ENCODE measurements at places on chromosomes 2 and 18. TPM values are rescaled to one million over a fixed set of nuclear protein-coding genes. Genes with fewer than 3 reads are reported as not detected.
A peak's percentile ranks its signal among the peaks of the same experiment; 100 is the strongest.

GRCh38 chr18:22424565-22424963 lies 6.8 kb upstream of the CTAGE1 start:
- no peaks in the 10 kb centered on the region for H3K27me3 ChIP-seq
- no peaks in the 10 kb centered on the region for H3K36me3 ChIP-seq
- no peak overlapping the region for H3K4me3 ChIP-seq
- no peak for DNase-seq
- no peak overlapping the region for H3K27ac ChIP-seq
- peaks cover 11% of the 10 kb centered on the region for H3K4me1 ChIP-seq

DNA sequence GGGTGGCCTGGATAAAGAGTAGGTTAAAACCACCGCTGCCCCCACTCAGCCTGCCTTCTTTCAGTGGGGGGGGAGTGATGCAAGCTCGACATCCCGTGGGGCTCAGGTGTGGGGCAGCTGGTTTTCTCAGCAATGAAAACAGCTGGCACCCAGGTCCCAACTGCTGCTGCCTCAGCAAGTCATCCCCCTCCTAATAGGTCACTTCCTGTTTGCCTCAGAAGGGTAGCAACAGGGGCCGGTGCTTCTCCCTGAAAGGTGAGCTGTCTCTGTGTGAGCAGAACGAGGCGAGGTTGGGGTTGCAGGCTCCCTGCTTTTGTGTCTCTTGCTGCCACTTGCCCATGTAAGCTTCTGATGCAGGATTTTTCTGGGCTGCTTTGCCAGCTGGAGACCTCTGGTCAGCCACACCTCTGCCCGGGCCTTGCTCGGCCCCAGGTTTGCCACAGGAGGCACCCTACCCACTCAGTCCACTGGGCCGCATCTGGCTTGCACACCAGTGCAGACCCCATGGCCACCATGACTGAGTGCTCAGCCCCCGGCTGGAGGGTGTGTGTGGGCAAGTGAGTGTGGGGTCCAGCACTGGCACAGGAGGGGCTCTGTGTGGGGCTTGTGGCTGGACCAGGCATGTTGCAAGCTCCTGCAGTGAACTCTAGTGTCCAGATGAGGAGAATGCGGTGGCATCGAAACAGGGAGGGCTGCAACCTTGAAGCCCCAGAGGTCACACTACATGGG lies 11.5 kb upstream of the ASB1 start:
- no peaks in the 10 kb centered on the region for H3K36me3 ChIP-seq
- no peak overlapping the region for H3K27ac ChIP-seq
- no peak overlapping the region for H3K4me3 ChIP-seq
- DNase-seq = no peak
- H3K27me3 ChIP-seq = no peaks in the 10 kb centered on the region

DNA sequence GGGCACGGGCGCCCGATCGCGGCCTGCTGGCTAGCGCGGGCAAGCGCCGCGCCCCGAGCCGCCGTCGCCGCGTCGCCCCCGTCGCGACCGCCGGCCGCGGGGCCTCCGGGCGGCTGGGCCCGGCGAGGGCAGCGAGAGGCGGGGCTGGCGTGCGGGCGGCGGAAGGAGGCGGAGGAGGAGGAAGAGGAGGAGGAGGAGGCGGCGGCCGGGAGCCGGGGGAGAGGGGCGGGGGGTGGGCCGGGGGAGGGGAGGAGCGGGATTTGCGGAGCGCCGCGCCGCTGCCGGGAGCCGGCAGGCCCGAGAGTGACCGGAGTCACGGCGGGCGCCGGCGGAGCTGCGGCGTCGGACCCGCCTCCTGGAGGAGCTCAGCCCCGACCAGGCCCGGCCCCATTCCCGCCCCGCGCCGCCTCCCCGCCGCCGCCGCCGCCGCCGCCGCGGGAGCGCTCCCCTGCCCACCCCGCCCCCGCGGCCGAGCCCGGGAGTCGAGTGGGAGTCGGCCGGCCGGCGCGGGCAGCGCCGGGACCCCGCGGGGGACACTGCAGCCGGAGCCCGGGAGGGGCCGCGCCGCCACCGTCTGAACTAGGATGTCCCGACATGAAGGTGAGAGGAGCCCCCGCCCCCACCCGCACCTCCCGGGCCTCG lies at the start of gene KCMF1:
Gene KCMF1, plus strand, starts transcription at position 294 of the 642 bp plus-strand sequence. Its CDS starts 291 bp downstream, at position 585.
- no peaks in the 10 kb centered on the region for H3K27me3 ChIP-seq
- peaks cover 27% of the 10 kb centered on the region for H3K4me1 ChIP-seq
- H3K36me3 ChIP-seq = peaks cover 2% of the 10 kb centered on the region
- DNase-seq = peak; percentile 85

DNA sequence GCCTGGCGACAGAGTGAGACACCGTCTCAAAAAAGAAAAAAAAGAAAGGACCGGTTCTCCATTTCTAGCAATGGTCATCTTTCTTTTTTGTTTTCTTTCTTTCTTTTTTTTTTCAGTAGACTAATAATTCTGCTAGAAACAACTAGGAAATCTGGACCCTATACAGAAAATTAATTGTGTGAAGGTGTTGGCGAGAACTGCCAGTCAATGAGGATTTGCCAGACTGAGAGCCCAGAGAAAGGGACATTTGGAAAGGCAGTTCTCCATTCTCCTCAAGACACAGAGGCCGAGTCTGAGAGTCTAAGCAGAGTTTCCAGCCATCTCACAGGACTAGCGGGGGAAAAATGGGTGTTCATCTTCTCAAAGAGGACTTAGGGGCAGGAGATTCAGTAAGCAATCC lies 123.6 kb upstream of the GPC1 start:
- no peaks in the 10 kb centered on the region for H3K27me3 ChIP-seq
- H3K27ac ChIP-seq = no peak overlapping the region
- H3K4me1 ChIP-seq = no peaks in the 10 kb centered on the region
- no peaks in the 10 kb centered on the region for H3K36me3 ChIP-seq
- no peak for DNase-seq

GRCh38 chr18:48410095-48410920 lies 1.1 kb upstream of the ZBTB7C start:
- DNase-seq = peak; percentile 85
- H3K27ac ChIP-seq = no peak overlapping the region
- no peaks in the 10 kb centered on the region for H3K36me3 ChIP-seq
- peak overlapping the region; percentile 47 for H3K4me3 ChIP-seq
- 0 out of 2 replicates have a peak, but pooled peaks cover 2% of the 10 kb centered on the region for H3K27me3 ChIP-seq
- no peaks in the 10 kb centered on the region for H3K4me1 ChIP-seq

DNA sequence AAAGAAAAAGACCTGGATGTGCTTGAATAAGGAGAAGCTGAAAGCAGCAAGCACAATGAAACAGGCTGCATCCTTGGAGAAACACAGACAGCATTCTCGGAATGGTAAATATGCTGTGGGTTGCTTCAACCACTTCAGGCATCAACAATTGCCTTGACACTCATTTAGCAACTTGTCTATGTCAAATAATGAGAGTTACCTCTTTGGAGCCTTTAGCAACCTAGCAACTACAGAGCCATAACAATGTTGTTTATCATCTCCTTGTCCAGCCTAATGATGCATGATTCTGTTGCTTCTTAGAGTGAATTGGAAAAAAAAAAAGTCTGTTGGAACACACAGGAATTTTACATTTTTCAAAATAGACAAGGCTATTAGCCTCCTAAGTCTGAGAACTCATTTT lies 410.6 kb downstream of the PIK3C3 start:
- H3K27me3 ChIP-seq = no peaks in the 10 kb centered on the region
- 0 out of 2 replicates have a peak, but pooled peaks cover 7% of the 10 kb centered on the region for H3K4me1 ChIP-seq
- no peak overlapping the region for H3K4me3 ChIP-seq

Gene CYTIP
- 1.1 TPM for total RNA-seq

GRCh38 chr2:150742094-150742493 lies 254.6 kb upstream of the RND3 start:
- DNase-seq = no peak
- H3K27me3 ChIP-seq = no peaks in the 10 kb centered on the region
- no peaks in the 10 kb centered on the region for H3K36me3 ChIP-seq
- H3K4me3 ChIP-seq = no peak overlapping the region

Gene RMDN2
- 4.3 TPM for total RNA-seq

GRCh38 chr2:188977317-188977716 lies 3.1 kb downstream of the COL3A1 start:
- peaks cover 12% of the 10 kb centered on the region for H3K4me1 ChIP-seq
- H3K27ac ChIP-seq = no peak overlapping the region
- no peak for DNase-seq
- no peaks in the 10 kb centered on the region for H3K36me3 ChIP-seq

- H3K36me3 ChIP-seq = no peaks in the 10 kb centered on the region
- H3K4me1 ChIP-seq = no peaks in the 10 kb centered on the region
- H3K4me3 ChIP-seq = no peak overlapping the region
- DNase-seq = no peak
- no peak overlapping the region for H3K27ac ChIP-seq
Observed at GRCh38 chr18:36368889-36369288, 71.4 kb downstream of the FHOD3 start.

Gene NYAP2
- 0.11 TPM for total RNA-seq

DNA sequence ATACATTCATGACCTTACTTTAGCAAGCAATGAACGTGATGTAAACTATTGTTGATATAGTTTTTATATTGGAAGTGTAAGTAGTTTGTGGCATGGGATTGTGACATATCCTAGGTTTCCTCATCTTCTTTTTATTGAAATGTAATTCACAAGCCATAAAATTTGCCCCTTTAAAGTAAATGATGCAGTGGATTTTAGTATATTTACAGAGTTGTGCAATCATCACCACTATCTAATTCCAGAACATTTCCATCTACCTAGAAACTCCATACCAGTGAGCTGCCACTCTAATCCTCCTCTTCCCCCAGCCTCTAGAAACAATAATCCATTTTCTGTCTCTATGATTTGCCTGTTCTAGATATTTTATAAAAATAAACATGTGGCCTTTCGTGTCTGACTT lies 10.7 kb upstream of the CASP10 start:
- no peak overlapping the region for H3K27ac ChIP-seq
- no peaks in the 10 kb centered on the region for H3K27me3 ChIP-seq
- no peaks in the 10 kb centered on the region for H3K4me1 ChIP-seq
- H3K36me3 ChIP-seq = no peaks in the 10 kb centered on the region
- H3K4me3 ChIP-seq = no peak overlapping the region
- DNase-seq = no peak

- H3K4me3 ChIP-seq = no peak overlapping the region
- H3K36me3 ChIP-seq = no peaks in the 10 kb centered on the region
- no peaks in the 10 kb centered on the region for H3K4me1 ChIP-seq
- H3K27me3 ChIP-seq = no peaks in the 10 kb centered on the region
- DNase-seq = no peak
- H3K27ac ChIP-seq = no peak overlapping the region
Observed at GRCh38 chr2:240208631-240209211, 68.3 kb upstream of the OTOS start.

GRCh38 chr2:143792602-143793001 lies 663.4 kb downstream of the ARHGAP15 start:
- H3K36me3 ChIP-seq = no peaks in the 10 kb centered on the region
- H3K4me3 ChIP-seq = no peak overlapping the region
- H3K4me1 ChIP-seq = no peaks in the 10 kb centered on the region
- H3K27me3 ChIP-seq = no peaks in the 10 kb centered on the region

DNA sequence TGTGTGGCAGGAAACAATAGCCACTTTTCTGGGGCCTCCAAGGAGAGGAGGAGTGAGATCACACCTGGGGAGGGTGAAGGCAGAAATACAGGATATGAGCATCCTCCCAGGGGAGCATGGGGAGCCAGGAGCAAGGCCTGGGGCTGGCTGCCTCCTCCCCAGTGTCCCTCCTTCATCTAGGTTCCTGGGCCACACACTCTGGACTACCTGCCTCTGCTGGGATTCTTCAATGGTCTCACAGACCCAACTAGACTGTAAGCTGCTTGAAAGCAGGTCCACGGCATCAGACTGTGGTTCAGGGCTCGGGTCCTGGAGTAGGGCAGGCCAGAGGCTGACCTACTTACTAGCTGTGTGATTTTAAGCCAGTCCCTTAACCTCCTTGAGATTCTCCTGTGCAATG lies 94.0 kb downstream of the MCFD2 start:
- no peak overlapping the region for H3K27ac ChIP-seq
- no peak overlapping the region for H3K4me3 ChIP-seq
- no peak for DNase-seq
- H3K4me1 ChIP-seq = no peaks in the 10 kb centered on the region

GRCh38 chr2:159124441-159124911 lies 156.0 kb downstream of the TANC1 start:
- H3K36me3 ChIP-seq = no peaks in the 10 kb centered on the region
- DNase-seq = peak; percentile 75
- H3K27me3 ChIP-seq = no peaks in the 10 kb centered on the region
- peak overlapping the region; percentile 87 for H3K27ac ChIP-seq

Gene GPR155
- total RNA-seq = 0.53 TPM

DNA sequence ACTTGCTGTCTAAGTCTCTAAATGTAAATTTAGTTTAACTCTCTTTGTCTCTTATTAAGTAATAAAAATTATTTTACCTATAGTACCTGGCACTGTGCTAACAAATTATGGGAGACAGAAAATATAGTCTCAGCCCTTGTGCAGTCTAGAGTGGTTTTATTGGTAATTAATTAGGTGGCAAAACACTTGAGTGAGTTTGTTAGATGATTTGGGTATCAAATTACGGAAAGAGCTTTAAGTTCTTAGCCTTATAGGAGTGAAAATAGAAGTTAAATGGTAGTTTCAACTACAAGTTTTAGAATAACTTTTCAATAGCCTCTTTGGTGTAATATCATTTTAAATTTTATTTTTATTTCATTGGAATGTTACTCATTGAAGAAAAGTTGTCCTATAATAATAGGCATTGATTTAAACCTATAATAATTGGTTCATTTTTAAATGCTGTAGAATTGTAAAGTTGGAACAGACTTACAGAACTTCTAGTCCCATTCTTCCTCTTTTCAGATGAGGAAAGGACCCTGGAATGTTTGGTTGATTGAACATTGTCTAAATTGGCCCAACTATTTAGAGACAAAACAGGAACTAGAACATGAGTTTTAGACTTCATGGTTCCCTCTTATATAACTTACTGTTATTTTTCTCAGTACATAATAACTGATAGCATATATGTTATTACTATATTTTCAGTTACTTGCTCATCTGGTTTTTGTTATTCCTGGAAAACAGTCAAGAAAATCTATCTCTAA lies 10.2 kb upstream of the HTR2B start:
- no peaks in the 10 kb centered on the region for H3K27me3 ChIP-seq
- H3K36me3 ChIP-seq = no peaks in the 10 kb centered on the region
- no peak overlapping the region for H3K4me3 ChIP-seq
- no peak overlapping the region for H3K27ac ChIP-seq
- DNase-seq = no peak

- H3K27me3 ChIP-seq = no peaks in the 10 kb centered on the region
- H3K36me3 ChIP-seq = no peaks in the 10 kb centered on the region
- no peaks in the 10 kb centered on the region for H3K4me1 ChIP-seq
- H3K27ac ChIP-seq = no peak overlapping the region
- no peak for DNase-seq
Observed at GRCh38 chr18:6010284-6010683, 115.0 kb upstream of the TMEM200C start.

- H3K36me3 ChIP-seq = no peaks in the 10 kb centered on the region
- H3K4me3 ChIP-seq = no peak overlapping the region
- H3K27ac ChIP-seq = no peak overlapping the region
- no peak for DNase-seq
- H3K27me3 ChIP-seq = no peaks in the 10 kb centered on the region
- no peaks in the 10 kb centered on the region for H3K4me1 ChIP-seq
Observed at GRCh38 chr2:134226601-134227000, 27.3 kb upstream of the MGAT5 start.

Gene PDE11A
- total RNA-seq = 0.25 TPM

Gene TRABD2A
- 1.4 TPM for total RNA-seq
